ENCODE measurements at places on chromosomes 3 and 15.
A peak's percentile ranks its signal among the peaks of the same experiment; 100 is the strongest.

DNA sequence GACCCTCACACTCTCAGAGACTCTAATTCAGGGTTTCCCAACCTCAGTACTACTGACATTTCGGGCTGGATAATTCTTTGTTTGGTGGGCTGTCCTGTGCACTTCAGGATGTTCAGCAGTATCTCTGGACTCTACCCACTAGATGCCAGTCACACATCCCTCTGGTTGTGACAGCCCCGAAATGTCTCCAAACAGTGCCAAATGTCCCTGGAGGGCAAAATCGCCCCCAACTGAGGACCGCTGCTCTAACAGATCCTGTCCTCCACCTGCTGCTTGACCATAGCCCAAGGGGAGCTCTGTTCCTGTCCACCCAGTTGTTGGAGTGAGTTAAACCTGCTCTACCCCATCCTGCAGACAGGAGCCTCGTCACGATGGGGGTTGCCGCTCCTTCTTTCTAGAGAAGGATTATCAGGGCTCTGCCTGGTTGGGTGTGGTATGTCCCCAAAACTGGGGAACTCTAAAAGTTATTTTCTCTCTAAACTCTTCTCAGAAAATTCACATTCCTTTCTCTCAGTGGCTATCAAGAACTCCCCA, 85.6 kb upstream of the PSMD6 start:
- no peak for DNase-seq

GRCh38 chr3:111903067-111903511, 44.0 kb downstream of the PHLDB2 start:
- DNase-seq = no peak

GRCh38 chr3:30962084-30962483, 67.6 kb upstream of the GADL1 start:
- no peak for DNase-seq

GRCh38 chr15:100216182-100216581, 125.6 kb downstream of the ADAMTS17 start:
- DNase-seq = no peak

DNA sequence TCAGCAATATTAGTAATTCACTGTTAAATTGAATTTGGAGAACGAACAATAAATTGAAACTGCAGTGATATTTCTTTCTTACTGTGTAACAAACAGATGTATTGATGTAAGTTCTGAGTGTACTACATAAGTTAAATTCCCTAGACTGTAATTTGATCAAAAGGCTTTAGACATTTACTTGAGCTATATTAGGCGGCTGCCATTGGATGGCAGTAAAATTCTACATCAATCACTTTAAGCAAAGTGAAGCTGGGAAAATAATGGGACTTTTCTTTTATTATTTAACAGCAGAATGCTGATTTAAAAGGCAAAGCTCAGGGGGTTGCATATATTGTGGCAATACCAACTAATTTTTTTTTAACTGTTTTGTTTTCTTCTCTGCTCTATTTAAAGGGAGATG, 212.6 kb upstream of the PLSCR5 start:
- no peak for DNase-seq

GRCh38 chr3:59262076-59262498, 212.3 kb upstream of the CFAP20DC start:
- no peak for DNase-seq

DNA sequence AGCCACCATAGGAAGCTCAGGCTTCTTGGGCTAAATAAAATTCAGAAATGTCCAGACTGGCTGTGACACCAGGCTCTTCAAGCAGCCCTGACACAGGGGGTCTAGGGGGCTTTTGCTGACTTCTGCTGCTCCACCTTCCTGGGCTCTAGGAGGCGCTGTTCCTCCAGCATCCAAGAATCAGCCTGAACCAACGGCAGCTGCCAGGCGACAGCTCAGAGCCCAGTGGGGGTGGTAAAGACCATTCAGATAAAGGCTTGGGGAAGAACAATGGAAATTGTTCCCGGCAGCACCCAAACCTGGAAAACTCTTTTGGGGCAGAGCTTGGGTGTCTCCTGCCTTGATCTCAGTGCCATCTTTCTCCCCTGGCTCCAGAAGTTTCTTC, 21.6 kb upstream of the PSTPIP1 start:
- DNase-seq = peak; percentile 45

Data from activated effector memory CD4-positive, alpha-beta T cell treated with Interleukin-2 at 50 U/mL for 16 hours (primary cell).